ENCODE measurements at places on chromosomes 2 and 18.

DNA sequence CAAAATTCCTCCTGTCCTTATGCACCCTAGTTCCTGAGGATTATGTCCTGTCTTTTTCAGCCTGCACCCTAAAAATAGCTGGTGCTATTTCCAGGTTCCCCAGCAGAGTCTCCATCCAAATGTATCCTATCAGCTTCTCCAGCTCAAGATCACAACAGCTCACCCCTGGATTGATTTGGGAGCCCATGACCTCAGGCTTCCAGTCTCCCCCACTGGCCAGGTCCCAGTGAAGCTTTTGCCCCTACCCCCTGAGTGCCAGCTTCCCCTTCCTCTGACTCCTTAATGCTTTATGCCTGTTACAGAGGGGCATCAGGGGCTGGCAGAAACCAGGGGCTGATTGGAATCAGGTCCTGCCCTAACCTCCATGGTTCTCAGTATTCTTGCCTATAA lies 76.9 kb upstream of the DAPL1 start:
- DNase-seq, result no peak

DNA sequence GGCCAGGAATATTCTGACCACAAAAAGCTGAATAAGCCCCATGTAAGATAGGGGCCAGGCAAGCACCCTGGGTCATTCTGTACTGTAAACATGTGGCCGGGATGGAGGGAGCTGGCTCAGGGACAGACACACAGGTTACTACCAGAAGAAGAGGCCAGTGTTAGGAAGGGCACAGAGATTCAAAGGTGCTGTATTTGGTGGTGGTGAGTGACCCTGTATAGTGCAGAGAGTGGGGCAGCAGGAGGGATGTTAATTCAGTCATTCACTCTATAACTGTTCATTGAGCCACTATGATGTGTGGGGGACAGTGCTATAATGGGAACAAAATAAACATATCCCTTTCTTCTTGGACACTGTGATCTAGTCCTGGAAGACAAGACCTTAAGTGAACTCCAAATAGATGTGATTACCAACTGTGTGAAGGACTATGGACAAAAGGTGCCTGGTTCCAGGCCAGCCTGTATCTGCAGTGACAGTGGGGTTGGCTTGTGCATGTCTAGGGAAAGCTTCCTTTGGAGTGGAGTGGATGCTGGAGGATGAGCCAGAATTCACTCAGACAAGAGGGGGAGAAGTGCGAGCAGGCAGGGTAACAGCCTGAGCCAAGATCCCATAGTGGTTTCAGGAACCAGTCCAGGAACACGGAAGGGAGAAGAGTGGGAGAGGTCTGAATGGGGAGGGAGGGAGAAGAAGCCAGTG lies 8.3 kb downstream of the MOCOS start:
- DNase-seq, result no peak

DNA sequence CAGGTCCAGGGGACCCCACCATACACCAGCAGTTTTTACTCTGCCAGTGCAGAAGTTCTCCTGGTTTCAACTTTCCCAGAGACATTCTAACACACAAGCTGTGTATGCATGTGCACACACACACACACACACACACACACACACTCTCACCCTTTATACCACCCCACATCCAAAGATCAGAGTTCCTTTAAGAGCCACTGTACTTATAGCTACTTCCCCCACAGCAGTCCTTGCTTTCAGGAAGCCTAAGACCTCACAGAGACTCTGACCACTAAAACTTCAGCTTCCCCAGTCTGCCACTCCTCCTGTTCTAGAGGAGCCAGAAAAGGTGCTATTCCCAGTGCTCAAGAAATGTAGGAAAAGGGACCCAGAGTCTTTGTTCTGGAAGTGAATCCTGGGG lies 107.8 kb downstream of the ZNF521 start:
- no peak for DNase-seq

DNA sequence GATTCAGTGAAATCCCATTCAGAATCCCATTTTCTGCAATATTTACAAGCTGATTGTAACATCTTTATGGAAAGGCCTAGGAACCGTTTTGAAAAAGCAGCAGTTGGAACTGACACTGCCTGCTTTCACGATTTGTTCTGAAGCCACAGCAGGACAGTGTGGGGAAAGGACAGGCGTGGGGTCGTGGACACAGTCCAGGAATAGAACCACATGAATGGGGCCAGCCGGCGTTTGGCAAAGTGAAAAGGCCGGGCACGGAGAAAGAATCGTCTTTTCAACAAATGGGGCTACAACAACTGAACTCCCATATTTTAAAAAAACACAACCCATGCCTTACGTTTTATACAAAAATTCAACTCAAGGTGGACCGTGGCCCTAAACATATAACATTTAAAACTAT lies 69.8 kb downstream of the SLC66A2 start:
- no peak for DNase-seq

- no peak for DNase-seq
Measured at GRCh38 chr2:98388081-98388480, 41.8 kb downstream of the CNGA3 start.

Measured in head of caudate nucleus (tissue), 42 donors.